Activated effector memory CD4-positive, alpha-beta T cell treated with anti-CD3 and anti-CD28 coated beads, Interleukin-2, amount 50 U/mL, for 16 hours (primary cell): ENCODE measurements at places on chromosomes 1 and 21.

DNA sequence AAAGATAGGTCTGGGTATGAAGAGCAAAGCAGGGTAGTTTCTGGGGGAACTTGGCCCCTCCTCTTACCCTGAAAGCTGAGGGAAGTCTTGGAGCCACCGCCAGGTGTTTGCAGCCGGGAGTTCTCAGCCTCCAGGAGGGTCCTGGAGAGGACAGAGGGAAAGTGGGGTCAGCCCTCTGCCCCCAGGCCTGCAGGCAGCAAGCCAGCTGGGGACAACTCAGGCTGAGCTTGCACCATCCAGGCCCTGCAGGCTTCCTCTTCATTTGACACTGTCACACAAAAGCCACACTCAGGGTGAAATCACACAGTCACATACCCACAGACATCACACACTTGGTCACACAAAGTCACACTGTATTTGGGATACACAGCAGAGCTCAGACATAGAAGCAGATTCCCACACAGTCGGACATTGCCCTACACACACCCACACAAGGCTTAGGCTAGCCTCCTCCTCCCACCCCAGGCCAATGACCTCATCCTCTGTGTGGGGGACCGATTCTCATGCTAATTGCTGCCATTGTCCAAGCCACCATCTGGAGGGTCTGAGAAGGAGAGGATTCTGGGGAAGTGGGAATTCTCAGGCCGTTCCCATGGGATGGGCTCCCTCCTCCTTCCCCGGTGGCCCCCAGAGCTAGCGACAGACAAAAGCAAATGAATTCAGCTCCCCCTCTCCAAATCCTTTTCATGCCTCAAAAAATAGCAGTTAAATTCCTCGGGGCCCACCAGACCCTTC lies 3.7 kb downstream of the NES start:
- no peak for DNase-seq

GRCh38 chr1:27567146-27567526 lies 36.8 kb downstream of the AHDC1 start:
- no peak for DNase-seq

DNA sequence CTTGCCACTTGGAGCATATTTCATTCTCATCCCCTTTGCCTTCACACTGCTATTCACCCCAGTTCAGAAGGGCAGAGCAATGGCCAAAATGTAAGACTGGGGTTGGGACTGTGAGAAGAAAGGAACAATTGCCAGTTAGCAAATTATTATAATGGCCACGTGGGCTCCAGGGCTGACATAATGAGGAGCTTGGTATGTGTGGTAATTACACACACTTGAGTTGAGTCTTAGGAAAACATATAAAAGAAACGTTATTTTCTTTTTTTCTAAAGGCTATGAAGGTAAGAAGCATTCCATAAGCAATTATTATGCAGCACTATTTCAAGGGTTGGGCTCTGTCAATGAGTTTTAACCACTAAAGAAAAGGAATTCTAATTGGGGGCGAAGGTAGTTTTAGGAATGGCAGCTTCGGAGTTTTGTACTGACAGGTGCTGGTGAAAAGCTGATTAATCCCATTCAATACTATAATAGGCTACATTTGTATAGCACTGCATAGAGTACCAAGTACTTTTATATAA lies 32.5 kb upstream of the BCL10 start:
- no peak for DNase-seq

DNA sequence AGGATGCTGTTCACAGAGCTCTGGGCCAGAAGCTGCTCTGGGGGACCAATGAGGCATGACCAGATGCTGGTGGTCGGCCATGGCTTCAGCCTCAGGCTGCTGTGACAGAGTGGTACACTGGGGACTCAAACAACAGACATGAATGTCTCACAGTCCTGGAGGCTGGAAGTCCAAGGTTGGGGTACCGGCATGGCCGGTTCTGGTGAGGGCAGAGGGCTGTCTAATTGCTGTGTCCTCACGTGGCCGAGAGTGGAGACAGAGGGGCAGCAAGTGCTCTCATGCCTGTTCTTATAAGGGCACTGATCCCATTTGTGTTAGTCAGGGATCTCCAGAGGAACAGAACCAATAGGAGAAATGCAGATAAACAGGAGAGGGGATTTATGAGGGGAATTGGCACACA lies 253.5 kb upstream of the C1orf174 start:
- no peak for DNase-seq

DNA sequence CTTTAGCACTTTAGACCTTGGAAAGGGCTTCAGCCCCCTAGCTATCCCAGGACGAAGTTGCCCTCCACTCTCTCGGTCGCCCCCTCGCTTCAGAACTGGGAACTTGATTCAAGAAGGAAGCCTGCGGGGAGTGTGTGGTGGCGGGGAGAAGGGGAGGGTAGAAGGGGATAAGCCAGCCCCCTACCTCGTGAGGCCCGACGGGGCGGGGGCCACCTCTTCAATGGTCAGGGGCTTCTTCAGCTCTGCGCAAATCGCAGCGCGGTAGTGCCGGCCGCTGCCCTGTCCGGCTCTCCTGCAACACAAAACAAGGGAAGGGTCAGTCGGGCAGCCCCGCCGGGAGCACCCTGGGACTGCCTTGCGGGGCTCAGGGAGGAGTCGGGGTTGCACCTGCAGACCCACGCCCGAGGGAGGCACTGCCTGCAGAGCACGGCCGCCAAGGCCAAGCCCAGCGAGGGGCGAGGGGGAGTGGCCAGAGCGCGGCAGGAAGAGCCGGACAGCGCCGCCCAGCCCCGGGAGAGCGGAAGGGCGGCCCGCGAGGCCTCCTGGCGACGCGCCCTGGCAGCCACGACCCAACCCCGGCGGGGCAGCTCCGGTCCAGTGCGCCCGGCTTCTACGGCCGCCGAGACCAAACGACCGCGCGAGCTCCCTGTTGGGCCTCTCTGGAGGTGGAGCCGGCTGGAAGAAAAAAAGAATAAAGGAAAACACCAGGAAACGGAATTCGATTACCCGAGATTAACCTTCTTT lies 56.2 kb upstream of the RASAL2 start:
- no peak for DNase-seq

DNA sequence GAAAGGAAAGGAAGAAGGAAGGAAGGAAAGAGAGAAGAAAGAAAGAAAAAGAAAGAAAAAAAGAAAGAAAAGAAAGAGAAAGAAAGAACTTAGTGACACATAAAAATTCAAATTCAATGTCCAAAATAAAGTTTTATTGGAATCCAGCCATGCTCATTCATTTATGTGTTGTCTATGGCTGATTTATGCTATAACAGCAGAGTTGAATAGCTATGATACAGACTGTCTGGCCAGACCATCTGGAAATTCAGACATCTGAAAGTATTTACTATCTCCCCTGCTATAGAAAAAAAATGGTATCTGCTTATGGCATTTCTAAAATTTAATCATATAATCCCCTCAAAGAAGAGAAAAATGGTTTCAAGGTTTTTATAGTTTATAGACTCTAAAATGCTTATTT lies 79.4 kb upstream of the RRP15 start:
- no peak for DNase-seq

DNA sequence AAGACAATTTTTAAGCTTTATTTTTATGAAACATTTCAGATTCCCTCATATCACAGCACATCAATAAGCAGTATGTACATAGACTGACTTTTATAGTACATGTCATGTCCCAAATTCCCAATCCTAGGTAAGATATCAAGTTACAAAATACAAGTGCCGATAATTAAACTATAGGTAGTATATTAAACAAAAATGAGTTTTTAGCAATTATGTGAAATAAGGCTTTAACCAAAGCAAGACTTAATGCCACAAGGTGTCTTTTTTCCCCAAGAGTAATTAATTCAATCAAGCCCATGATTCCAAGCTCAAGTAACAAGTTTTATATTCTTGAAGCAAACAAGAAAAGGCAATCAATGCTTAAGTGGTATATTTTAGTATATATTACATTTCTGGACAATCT lies 4.9 kb downstream of the EXOC8 start:
- no peak for DNase-seq

- DNase-seq = no peak
Observed at GRCh38 chr1:23967871-23968270, 8.2 kb downstream of the PNRC2 start.

DNA sequence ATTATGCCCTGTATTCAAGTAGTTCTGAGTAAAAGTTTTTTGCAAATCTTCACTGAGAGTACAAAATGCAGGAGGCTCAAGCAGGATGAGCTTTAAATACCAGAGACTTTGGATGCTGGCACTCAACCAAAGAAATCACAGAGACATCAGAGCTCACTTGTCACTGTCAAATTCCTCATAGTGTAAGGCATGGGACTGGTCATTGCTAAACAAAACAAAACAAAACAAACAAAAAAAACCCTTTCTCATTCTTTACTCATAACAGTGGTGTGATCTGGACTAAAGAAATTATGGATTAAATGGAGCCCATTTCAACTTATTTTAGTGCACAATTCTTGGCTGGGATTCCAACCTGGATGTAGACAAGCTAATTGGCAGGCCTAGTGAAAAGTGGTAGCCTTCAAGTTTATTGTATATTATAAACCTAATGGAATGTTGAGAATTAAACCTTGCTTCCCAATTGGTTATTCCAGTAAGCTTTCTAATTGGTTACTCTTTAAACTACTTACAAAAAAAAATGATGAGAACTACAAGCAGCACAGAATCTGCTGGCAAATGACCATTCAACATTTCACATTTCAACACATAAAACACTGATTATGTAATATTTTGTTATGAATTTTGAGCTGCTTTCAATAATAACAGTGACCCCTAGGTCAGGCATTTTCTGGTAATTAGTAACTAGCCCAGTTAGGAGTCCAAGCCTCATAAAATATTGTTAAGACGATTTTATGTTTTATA lies 30.6 kb upstream of the NEK7 start:
- no peak for DNase-seq
